ENCODE measurements at places on chromosomes 3 and 15. TPM values are rescaled to one million over a fixed set of nuclear protein-coding genes. Genes with fewer than 3 reads are reported as not detected.

The IQCH gene
- total RNA-seq, result 1.1 TPM

GRCh38 chr3:22960105-22960984 lies 242.8 kb upstream of the UBE2E2 start:
- H3K36me3 ChIP-seq, result no peaks in the 10 kb centered on the region
- H3K4me1 ChIP-seq, result no peaks in the 10 kb centered on the region
- no peak for DNase-seq
- H3K27me3 ChIP-seq, result no peaks in the 10 kb centered on the region
- H3K4me3 ChIP-seq, result no peak overlapping the region

GRCh38 chr3:177813322-177813721 lies 616.0 kb upstream of the TBL1XR1 start:
- no peak overlapping the region for H3K4me3 ChIP-seq
- H3K4me1 ChIP-seq, result peaks cover 5% of the 10 kb centered on the region
- H3K27ac ChIP-seq, result no peak overlapping the region
- no peaks in the 10 kb centered on the region for H3K36me3 ChIP-seq
- DNase-seq, result no peak

- H3K27ac ChIP-seq, result no peak overlapping the region
- H3K4me1 ChIP-seq, result no peaks in the 10 kb centered on the region
- H3K36me3 ChIP-seq, result no peaks in the 10 kb centered on the region
- DNase-seq, result no peak
These were observed 3.6 kb downstream of the CHDH start for GRCh38 chr3:53842436-53843194.

GRCh38 chr3:195286115-195286872 lies 15.3 kb upstream of the XXYLT1 start:
- DNase-seq, result no peak
- no peak overlapping the region for H3K4me3 ChIP-seq
- no peaks in the 10 kb centered on the region for H3K27me3 ChIP-seq

- no peaks in the 10 kb centered on the region for H3K27me3 ChIP-seq
- no peak overlapping the region for H3K27ac ChIP-seq
- DNase-seq, result no peak
- no peaks in the 10 kb centered on the region for H3K36me3 ChIP-seq
These were observed 222.0 kb downstream of the STT3B start for GRCh38 chr3:31754575-31755278.

GRCh38 chr3:39668420-39668819 lies 141.0 kb upstream of the MYRIP start:
- no peak for DNase-seq
- H3K36me3 ChIP-seq, result no peaks in the 10 kb centered on the region
- H3K27me3 ChIP-seq, result no peaks in the 10 kb centered on the region
- no peak overlapping the region for H3K27ac ChIP-seq
- H3K4me3 ChIP-seq, result no peak overlapping the region

- no peak for DNase-seq
- H3K27me3 ChIP-seq, result no peaks in the 10 kb centered on the region
- no peaks in the 10 kb centered on the region for H3K4me1 ChIP-seq
These were observed 151.9 kb downstream of the ADAMTS17 start for GRCh38 chr15:100189849-100190248.

- no peak overlapping the region for H3K4me3 ChIP-seq
- no peak overlapping the region for H3K27ac ChIP-seq
- H3K36me3 ChIP-seq, result no peaks in the 10 kb centered on the region
- no peaks in the 10 kb centered on the region for H3K4me1 ChIP-seq
These were observed 89.5 kb downstream of the SUCNR1 start for GRCh38 chr3:151962912-151963311.
